ENCODE measurements at places on chromosomes 2 and 18.
A peak's percentile ranks its signal among the peaks of the same experiment; 100 is the strongest.

- DNase-seq: no peak
- no peak overlapping the region for H3K27ac ChIP-seq
- no peak overlapping the region for H3K4me3 ChIP-seq
- no peaks in the 10 kb centered on the region for H3K27me3 ChIP-seq
Observed at GRCh38 chr18:27843783-27844777, 332.9 kb downstream of the CDH2 start.

DNA sequence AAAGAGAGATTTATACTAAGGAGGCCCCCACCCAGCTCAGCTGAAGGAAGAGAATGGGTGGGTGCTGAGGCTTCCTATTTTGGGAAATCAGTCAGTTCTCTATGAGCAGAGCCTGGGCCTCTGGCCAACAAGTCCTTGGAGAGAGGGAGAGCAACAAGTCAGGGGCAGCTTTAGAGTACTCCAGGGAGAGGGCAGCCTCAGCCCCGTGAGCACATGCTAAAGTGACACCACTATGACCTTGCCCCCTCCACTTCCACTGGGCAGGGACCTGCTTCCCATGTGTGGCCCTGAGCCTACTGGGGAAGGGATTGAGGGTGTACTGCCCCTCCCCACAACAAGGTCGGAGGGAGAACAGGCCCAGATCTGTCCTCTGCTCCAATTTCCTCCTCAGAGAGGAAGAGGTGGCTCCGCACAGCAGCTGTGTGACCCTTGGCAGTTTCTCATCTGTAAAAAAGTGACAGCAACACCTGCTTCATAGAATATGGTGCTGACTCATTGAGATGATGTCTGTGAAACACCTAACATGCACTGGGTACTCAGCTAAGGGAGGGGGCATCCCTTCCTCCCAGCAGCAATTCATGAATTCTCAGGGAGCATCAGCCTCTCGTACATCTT lies 72.9 kb downstream of the CLHC1 start:
- H3K4me1 ChIP-seq: peaks cover 37% of the 10 kb centered on the region
- no peak for DNase-seq
- H3K27ac ChIP-seq: no peak overlapping the region
- H3K27me3 ChIP-seq: no peaks in the 10 kb centered on the region
- no peak overlapping the region for H3K4me3 ChIP-seq

GRCh38 chr2:233566141-233566956 lies at the start of gene USP40:
Gene USP40 (minus strand): TSS chr2:233566782. CDS start chr2:233565554, 1,228 bp downstream.
- H3K27ac ChIP-seq: peak within 1 kb of the TSS; percentile 96
- peak within 1 kb of the TSS; percentile 92 for H3K4me3 ChIP-seq
- H3K27me3 ChIP-seq: no peaks in the 10 kb centered on the region
- H3K36me3 ChIP-seq: no peaks in the 10 kb centered on the region
- peak; percentile 78 for DNase-seq

- H3K27ac ChIP-seq: no peak overlapping the region
- H3K4me3 ChIP-seq: no peak overlapping the region
- peaks cover 4% of the 10 kb centered on the region for H3K4me1 ChIP-seq
- no peaks in the 10 kb centered on the region for H3K36me3 ChIP-seq
- DNase-seq: no peak
Observed at GRCh38 chr2:48723129-48723528, 32.4 kb downstream of the LHCGR start.

DNA sequence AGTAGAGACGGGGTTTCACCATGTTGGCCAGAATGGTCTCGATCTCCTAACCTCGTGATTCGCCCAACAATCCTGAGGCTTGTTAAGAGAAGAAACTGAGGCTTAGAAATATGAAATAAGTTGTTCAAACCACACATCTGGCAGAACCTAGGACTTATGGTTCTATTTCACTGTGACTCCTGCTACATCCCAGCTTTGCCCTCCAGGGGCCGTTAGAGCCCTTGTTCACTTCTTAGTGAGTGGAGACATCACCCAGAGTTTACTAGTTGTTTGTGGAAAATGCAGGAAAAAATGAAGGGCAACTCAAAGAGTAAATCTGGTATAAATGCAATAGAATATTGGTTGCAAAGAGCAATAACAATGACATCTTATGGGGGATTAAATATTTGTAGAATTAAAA lies 43.9 kb downstream of the MARCHF4 start:
- DNase-seq: no peak
- H3K36me3 ChIP-seq: no peaks in the 10 kb centered on the region
- H3K4me3 ChIP-seq: no peak overlapping the region

DNA sequence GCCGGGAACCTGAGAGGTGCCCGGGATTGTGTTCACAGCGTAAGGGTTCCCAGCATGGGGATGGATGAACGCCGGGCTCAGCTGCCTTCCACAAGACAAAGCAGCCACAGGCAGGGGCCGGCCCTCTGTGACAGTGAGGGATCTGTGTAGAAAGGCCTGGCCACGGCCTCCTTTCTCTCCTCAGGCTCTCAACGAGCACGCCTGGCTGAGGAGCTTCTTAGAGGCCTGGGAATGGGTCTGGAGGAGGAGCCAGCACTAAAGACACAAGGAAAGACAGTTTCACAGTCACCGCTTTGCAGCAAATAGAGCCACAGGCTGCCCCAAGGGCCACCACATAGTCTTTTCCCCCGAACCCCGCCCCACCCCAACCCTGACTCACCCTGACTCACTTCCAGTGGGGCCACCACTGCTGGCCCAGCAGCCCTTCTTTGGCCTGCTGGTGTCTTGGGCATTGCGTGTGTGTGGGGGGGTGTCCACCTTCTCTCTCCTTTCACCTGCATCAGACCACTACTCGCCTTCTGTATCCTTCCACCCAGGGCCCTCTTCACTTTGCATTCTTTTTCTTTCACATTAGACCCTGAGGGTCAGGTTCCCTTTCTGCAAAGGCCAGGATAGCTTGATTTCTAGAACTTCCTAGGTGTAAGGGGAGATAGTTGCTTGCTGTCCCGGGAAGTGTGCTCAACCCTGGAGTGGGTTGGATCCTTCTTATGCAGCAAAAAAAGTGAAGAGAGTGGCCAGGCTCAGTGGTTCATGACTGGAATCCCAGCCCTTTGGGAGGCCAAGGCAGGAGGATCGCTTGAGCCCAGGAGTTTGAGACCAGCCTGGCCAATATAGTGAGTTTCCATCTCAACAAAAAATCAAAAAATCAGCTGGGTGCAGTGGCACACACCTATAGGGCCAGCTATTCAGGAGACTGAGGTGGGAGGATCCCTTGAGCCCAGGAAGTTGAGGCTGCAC lies 19.3 kb upstream of the HPCAL1 start:
- no peaks in the 10 kb centered on the region for H3K36me3 ChIP-seq
- H3K27ac ChIP-seq: peak overlapping the region; percentile 10
- H3K4me1 ChIP-seq: peaks cover 53% of the 10 kb centered on the region
- DNase-seq: no peak
- H3K4me3 ChIP-seq: no peak overlapping the region

- H3K4me1 ChIP-seq: peaks cover 6% of the 10 kb centered on the region
- H3K4me3 ChIP-seq: no peak overlapping the region
- no peaks in the 10 kb centered on the region for H3K36me3 ChIP-seq
- no peak for DNase-seq
Observed at GRCh38 chr2:170314744-170315447, 136.9 kb downstream of the MYO3B start.

DNA sequence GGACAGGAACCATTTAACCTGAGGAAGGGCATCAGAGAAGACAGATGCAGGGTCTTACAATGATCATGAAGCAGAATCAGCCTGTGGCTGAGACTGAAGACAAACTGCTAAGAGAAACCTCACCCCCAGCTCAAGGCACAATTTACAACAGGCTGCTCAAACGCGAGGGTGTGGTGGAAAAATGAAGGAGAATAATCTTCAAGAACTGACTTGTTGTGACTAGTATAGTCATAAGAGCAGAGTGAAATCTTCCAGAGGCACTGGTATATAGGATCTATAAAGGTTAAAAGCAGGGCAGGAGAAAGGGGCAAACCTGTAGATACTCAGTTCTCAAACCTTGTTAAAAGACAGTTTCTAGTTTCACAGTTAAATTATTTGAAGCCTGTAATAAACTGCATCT lies 1155.8 kb upstream of the TMEFF2 start:
- no peak overlapping the region for H3K27ac ChIP-seq
- H3K36me3 ChIP-seq: no peaks in the 10 kb centered on the region
- no peaks in the 10 kb centered on the region for H3K4me1 ChIP-seq

GRCh38 chr2:188978291-188979081 lies 4.3 kb downstream of the COL3A1 start:
- DNase-seq: no peak
- H3K27me3 ChIP-seq: no peaks in the 10 kb centered on the region
- no peaks in the 10 kb centered on the region for H3K4me1 ChIP-seq

GRCh38 chr18:24974431-24974830 lies 377.5 kb downstream of the ZNF521 start:
- H3K4me1 ChIP-seq: no peaks in the 10 kb centered on the region
- no peak overlapping the region for H3K4me3 ChIP-seq
- H3K27ac ChIP-seq: no peak overlapping the region
- H3K36me3 ChIP-seq: no peaks in the 10 kb centered on the region
- H3K27me3 ChIP-seq: no peaks in the 10 kb centered on the region

GRCh38 chr2:100518801-100519200 lies 44.0 kb upstream of the PDCL3 start:
- H3K4me1 ChIP-seq: no peaks in the 10 kb centered on the region
- no peaks in the 10 kb centered on the region for H3K27me3 ChIP-seq

DNA sequence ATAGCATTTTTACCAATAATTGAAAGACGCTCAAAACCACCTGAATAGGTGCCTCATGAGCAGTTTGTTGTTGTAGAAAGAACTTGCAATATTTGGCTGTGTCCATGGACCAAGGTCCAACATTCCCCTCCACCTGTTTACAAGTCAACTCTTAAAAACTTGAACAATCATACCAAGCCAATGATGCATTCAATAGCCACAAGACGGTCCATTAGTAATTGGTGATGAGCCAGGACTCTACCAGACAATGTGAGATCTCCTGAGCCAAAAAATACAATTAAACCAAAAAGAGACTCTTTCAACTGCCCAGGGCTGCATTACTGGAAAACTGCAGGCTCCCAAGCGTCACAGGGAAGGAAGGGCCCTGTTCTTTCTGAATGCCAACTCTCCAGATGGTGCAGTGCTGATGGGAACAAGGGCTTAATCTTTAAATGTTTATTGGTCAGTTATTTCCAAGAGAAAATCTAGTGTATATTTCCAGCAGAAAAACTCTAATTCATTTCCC lies 118.8 kb upstream of the EPB41L3 start:
- H3K4me3 ChIP-seq: no peak overlapping the region
- no peaks in the 10 kb centered on the region for H3K27me3 ChIP-seq
- no peak for DNase-seq
- H3K27ac ChIP-seq: no peak overlapping the region
- no peaks in the 10 kb centered on the region for H3K4me1 ChIP-seq
- no peaks in the 10 kb centered on the region for H3K36me3 ChIP-seq

DNA sequence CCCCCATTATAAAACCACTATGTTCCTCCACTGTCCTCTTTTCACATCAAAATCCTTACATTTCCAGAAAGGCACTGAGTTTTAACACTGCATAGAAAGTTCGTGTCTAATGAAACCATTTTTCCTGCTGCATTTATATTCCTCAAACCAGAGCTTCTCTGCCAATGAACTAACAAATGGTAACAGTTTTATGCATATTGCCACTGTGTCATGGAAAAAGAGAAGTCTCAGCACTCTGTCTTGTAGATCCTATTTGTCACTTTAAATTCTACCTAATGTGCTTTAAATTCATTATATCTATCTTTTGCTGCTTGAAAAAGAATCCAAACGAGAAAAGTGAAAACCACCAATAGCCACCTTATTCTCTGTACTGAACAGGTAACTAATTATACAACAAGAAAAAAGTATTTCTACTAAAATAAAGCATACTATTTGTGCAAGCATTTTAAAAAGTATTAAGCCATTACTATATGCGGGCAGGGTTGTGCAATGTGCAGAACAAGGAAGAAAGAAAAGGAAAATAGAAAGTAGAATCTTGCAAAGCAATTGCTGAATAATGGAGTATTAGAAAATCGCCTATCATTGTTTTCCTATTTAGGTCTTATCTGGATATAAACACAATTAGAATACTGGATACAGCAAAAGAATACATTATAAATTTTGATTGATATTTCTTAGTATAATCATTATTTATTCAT lies 328.9 kb downstream of the ZEB2 start:
- no peaks in the 10 kb centered on the region for H3K36me3 ChIP-seq
- H3K27ac ChIP-seq: no peak overlapping the region
- H3K4me1 ChIP-seq: no peaks in the 10 kb centered on the region
- no peak for DNase-seq
- no peaks in the 10 kb centered on the region for H3K27me3 ChIP-seq

DNA sequence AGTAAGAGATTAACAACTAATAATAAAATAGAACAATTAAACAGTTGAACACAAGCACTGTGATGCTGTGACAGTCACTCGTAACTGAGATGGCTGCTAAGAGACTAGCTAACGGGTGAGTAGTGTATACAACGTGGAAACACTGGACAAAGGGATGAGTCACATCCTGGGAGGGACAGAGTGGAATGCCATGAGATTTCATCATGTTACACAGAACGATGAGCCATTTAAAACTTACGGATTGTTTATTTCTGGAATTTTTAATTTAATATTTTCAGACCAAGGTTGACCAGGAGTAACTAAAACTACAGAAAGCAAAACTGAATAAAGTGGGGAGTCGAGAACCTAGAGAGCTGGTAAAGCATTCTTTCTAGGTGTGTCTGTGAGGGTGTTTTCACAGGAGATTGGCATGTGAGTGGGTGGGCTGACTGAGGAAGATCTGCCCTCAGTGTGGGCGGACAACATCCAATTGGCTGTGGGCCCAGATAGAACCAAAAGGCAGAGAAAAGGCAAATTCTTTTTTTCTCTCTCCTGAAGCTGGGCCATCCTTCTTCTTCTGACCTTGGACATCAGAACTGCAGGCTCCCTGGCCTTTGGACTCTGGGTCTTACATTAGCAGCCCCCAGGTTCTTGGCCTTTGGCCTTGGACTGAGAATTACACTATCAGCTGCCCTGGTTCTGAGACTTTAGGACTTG lies 14.6 kb downstream of the TMSB10 start:
- H3K4me3 ChIP-seq: no peak overlapping the region
- no peaks in the 10 kb centered on the region for H3K36me3 ChIP-seq
- no peak for DNase-seq
- H3K4me1 ChIP-seq: no peaks in the 10 kb centered on the region

DNA sequence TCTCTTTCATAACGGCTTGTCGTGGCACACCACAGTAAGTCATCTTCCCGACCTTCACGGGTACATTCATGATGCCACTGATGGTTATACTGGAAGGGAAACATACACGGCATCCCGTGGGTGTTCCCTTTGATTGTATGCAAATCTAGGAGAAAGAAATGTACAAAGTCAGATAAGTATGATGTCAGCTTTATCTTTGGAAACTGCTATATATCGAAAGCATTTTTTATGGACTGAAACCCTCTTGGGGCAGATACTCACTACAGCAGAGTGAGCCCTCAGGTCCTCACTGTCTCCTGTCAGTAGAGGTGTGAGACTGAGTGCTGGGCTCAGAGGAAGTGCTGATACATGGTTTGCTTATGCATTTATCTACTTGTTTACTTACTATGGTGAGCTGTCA lies 20.4 kb downstream of the PLA2R1 start:
- H3K27me3 ChIP-seq: peaks cover 2% of the 10 kb centered on the region
- no peak for DNase-seq
- no peaks in the 10 kb centered on the region for H3K4me1 ChIP-seq

- H3K36me3 ChIP-seq: no peaks in the 10 kb centered on the region
- H3K27ac ChIP-seq: peak overlapping the region; percentile 53
- no peak for DNase-seq
Observed at GRCh38 chr2:23452853-23453420, 68.0 kb downstream of the KLHL29 start.
